Chondrocyte (in vitro differentiated cells): ENCODE measurements at places on chromosomes 6 and 20. TPM values are rescaled to one million over a fixed set of nuclear protein-coding genes. Genes with fewer than 3 reads are reported as not detected.

DNA sequence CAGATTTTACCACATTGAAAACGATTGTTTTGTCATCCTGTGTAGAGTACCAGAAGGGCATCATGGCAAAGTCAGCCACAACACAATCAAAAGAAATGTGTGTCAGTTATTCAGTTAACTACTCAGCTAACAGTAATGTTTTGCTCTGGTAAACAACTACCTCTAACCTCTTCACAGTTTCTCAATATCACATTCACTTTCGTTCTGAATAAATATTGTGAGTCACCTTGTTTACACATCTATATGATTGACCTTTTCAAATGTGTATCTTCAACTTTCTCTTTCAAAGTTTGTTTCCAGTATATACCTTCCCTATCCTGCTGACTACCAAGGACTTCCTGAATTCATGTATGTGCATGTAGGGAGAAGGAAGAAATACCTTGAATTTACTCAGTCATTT is 216.6 kb upstream of the UFL1 start:
- H3K4me1 ChIP-seq: no peaks in the 10 kb centered on the region
- no peak overlapping the region for H3K27ac ChIP-seq
- DNase-seq: no peak
- H3K27me3 ChIP-seq: no peaks in the 10 kb centered on the region
- no peaks in the 10 kb centered on the region for H3K36me3 ChIP-seq

CALHM4 gene
- total RNA-seq: not detected in 3 replicates

DNA sequence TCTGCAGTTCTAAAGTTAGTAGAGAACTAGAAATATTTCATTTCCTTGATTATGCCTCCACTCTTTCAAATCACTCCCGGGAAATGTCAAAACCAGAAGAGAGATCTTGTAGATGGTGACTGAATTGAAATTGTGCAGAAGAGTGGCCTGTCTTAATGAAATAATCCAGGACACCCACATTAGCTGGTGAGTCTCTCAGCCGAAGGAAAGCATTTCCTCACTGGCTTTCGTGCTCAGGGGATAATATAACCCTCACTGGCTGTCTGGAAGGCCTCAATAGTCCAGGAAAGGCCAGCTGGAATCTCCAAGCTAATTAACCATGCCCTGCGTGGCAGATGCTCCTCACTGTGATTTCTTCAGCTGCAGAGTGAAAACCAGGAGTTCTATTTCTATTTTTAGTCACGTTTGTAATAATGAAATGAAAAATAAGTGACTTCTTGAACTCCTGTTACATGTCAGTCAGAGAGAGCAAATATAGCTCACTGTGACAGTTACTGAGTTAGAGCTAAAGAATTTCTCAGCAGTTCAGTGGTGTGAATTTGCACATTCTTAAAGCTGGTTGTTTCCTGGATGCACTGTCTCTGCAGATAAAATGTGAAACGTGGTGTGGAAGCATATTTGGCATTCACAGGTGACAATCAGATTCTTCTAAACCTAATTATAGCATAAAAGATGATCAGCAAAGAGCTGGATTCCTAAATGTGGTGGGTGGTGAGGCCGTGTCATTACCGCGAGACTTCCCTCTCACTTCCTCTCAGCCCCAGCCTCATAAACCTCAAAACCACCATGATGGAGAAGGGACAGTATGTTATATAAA is 211.7 kb downstream of the LMBRD1 start:
- H3K4me3 ChIP-seq: peak overlapping the region; percentile 38
- no peak for DNase-seq
- H3K4me1 ChIP-seq: peaks cover 51% of the 10 kb centered on the region

CLDN20 gene
- not detected in 3 replicates for total RNA-seq

- H3K27ac ChIP-seq: no peak overlapping the region
- H3K27me3 ChIP-seq: no peaks in the 10 kb centered on the region
- peaks cover 24% of the 10 kb centered on the region for H3K36me3 ChIP-seq
- no peak for DNase-seq
Observed at GRCh38 chr6:572596-573265, 84.2 kb downstream of the HUS1B start.

DNA sequence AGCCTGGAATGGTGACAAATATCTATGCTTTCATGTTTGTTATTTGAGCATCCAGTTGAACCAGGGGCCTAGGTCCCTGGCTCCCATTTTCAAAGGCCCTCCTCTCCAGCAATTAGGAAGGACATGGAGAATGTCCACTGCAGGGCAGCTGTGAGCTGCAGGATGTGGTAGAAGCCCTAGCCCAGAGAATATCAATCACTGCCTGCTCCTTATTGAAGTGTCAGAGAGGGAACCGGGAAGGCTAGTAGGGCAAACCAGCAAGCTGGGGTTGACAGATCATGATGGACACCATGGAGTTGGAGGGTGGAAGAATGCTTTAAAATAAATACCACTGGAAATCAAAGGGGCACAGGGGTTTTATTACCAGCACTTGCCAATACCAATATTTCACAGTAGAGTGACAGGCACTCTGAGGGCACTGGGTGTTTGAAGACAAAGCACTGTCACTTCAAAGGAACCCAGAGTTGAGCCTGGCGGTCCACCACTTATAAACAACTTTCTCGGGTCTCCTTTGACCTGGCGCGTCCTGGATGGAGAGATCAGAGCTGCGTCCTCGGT is 47.7 kb downstream of the ZNF831 start:
- no peaks in the 10 kb centered on the region for H3K36me3 ChIP-seq
- no peaks in the 10 kb centered on the region for H3K4me1 ChIP-seq
- H3K27me3 ChIP-seq: peaks cover 29% of the 10 kb centered on the region
- H3K27ac ChIP-seq: no peak overlapping the region
- H3K4me3 ChIP-seq: no peak overlapping the region
- no peak for DNase-seq

DNA sequence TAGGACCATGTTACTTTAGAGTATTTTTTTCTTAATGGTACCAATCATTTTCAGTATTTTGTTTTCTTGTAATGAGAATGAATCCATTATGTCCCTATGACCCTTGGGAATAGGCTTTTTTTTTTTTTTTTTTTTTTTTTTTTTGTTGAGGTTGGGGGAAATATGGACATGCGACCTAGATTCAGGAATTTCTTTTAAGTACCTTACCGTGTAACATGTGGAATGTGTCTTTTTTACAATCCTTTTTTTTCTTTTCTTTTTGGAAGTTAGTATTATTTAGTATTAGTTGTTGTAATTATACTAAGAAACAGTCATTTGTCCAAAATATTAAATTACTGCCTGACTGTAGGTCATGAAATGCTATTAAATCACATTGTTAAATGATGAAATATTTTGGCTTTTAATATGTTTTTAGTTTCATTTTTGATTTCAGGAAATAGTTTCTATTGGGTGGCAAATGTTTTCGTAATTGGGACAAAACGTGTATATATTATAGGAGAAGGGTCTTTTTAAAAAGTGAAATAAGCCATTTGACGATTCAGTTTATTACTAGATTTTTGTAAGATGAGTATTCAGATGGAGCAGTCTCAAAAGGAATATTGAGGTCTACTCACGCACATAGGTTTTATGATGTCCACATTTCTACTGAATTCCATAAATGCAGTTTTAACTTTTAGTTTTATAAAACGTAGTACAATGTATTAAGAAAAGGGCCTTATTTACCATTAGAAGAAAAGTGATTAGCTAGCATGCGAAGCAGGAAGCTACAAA is 4.9 kb downstream of the ARID1B start:
- DNase-seq: no peak
- peaks cover 53% of the 10 kb centered on the region for H3K4me1 ChIP-seq
- no peaks in the 10 kb centered on the region for H3K27me3 ChIP-seq
- peak overlapping the region; percentile 82 for H3K4me3 ChIP-seq
- no peaks in the 10 kb centered on the region for H3K36me3 ChIP-seq

DNA sequence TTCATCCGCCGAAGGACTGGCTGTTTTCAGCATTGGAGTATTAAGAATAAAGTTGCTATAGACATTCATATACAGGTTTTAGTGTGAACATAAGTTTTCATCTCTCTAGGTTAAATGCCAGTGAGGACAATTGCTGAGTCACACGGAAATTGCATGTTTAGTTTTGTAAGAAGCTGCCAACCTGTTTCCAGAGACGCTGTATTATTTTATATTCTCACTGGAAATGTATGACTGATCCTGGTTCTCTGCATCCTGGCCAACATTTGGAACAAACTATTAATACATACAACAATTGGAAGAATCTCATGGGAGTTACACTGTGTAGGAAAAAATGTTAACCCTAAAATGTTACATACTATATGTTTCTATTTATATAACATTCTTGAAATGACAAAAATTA is 16.7 kb upstream of the TGM6 start:
- no peak for DNase-seq
- no peak overlapping the region for H3K4me3 ChIP-seq
- H3K27ac ChIP-seq: no peak overlapping the region
- peaks cover 11% of the 10 kb centered on the region for H3K27me3 ChIP-seq

GRCh38 chr6:13284646-13285045 is 43.7 kb downstream of the TBC1D7 start:
- no peaks in the 10 kb centered on the region for H3K4me1 ChIP-seq
- H3K27me3 ChIP-seq: no peaks in the 10 kb centered on the region
- no peak overlapping the region for H3K4me3 ChIP-seq
- no peak for DNase-seq
- H3K27ac ChIP-seq: no peak overlapping the region

HSPA12B gene
- 0.10 to 0.26 TPM in 2 of 3 replicates, not detected in the other for total RNA-seq

CAP2 gene
- 76.6 to 90.4 TPM (median 86.1 TPM) in 3 replicates for total RNA-seq

DNA sequence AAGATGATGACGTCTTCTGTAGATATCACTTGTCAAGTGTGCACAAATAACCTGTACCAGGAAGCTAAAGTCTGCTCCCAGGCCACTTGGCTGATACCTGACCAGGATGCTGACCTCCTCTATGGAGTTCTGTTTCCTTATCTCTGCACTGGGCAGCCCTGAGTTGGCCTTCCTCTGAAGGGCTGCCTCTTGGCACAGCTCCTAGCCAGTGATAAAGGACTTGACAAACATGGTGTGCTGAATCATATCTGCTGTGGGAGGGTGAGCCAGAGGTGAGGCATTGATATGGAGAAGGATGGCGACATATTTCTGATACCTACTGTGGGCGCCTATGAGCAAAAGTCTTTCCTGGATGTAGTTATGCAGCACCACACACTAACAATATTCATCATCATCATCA is 32.8 kb upstream of the FOXA2 start:
- H3K4me3 ChIP-seq: no peak overlapping the region
- no peak for DNase-seq
- no peak overlapping the region for H3K27ac ChIP-seq
- peaks cover 50% of the 10 kb centered on the region for H3K27me3 ChIP-seq
- H3K36me3 ChIP-seq: no peaks in the 10 kb centered on the region
- no peaks in the 10 kb centered on the region for H3K4me1 ChIP-seq

- H3K27me3 ChIP-seq: no peaks in the 10 kb centered on the region
- H3K27ac ChIP-seq: no peak overlapping the region
- H3K36me3 ChIP-seq: no peaks in the 10 kb centered on the region
- no peaks in the 10 kb centered on the region for H3K4me1 ChIP-seq
- H3K4me3 ChIP-seq: no peak overlapping the region
Observed at GRCh38 chr6:9398071-9398766, 962.9 kb upstream of the SLC35B3 start.

DNA sequence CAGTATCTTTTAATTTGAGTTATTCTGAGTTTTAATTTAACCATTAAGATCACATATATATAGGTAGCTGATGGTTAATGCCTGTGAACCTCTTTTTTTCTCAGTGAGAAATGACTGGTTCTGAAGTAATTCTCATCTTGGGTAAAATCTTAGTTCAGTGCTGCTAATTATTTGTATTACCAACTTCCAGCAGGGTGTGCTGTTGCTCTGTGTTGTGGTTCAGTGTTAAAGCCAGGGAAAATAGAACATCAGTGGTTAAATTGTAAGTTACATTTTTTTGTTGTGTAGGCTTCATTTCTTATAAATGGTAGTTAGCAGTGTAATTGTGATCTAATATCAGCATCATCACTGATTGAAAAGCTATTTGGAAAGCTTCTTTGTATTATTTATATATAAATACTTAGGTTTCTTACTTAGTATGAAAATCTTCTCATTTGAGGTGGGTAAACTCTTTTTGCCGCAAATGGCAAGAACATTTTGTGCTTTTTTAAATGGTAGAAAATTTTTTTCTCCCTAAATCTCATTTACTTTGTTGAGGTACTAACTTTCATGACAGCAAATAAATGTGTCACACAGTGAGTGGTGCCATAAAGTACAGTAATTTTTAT is 43.7 kb downstream of the CDC5L start:
- DNase-seq: no peak
- peaks cover 1% of the 10 kb centered on the region for H3K36me3 ChIP-seq
- peaks cover 46% of the 10 kb centered on the region for H3K4me1 ChIP-seq
- no peaks in the 10 kb centered on the region for H3K27me3 ChIP-seq
- H3K4me3 ChIP-seq: no peak overlapping the region
- H3K27ac ChIP-seq: no peak overlapping the region

ELOVL2 gene
- 18.1 to 41.3 TPM (median 18.2 TPM) in 3 replicates for total RNA-seq

CPNE5 gene
- 0.18 TPM in 1 of 3 replicates, not detected in the others for total RNA-seq

GRCh38 chr6:125811259-125811658 is 20.5 kb downstream of the NCOA7 start:
- peaks cover 63% of the 10 kb centered on the region for H3K4me1 ChIP-seq
- H3K36me3 ChIP-seq: peaks cover 4% of the 10 kb centered on the region
- no peak for DNase-seq
- H3K4me3 ChIP-seq: no peak overlapping the region
- H3K27me3 ChIP-seq: no peaks in the 10 kb centered on the region

DNA sequence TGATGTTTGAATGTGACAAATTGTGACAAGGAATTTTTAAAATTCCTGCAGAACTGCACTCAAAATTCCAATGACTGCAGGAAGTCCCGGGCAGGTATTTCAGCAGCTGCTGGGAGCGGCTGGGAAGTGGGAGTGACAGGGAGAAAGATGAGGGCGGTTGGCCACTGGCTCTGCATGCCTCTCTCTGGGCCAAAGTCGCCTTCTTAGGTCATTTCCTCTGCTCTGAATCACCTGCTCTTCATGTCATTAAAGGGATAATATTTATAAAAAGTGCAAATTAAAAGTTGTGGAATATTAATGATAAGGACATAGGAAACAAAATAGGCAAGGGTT is 43.9 kb downstream of the RAMACL start:
- no peak overlapping the region for H3K4me3 ChIP-seq
- no peak for DNase-seq
- peaks cover 29% of the 10 kb centered on the region for H3K4me1 ChIP-seq

- H3K27me3 ChIP-seq: peaks cover 2% of the 10 kb centered on the region
- H3K27ac ChIP-seq: no peak overlapping the region
- no peaks in the 10 kb centered on the region for H3K36me3 ChIP-seq
- no peak for DNase-seq
- peaks cover 12% of the 10 kb centered on the region for H3K4me1 ChIP-seq
- no peak overlapping the region for H3K4me3 ChIP-seq
Observed at GRCh38 chr6:77324866-77325265, 138.4 kb downstream of the HTR1B start.

MYT1 gene
- total RNA-seq: not detected in 3 replicates
